NCI-H146 (cell line): ENCODE measurements at places on chromosomes 7 and 10.

DNA sequence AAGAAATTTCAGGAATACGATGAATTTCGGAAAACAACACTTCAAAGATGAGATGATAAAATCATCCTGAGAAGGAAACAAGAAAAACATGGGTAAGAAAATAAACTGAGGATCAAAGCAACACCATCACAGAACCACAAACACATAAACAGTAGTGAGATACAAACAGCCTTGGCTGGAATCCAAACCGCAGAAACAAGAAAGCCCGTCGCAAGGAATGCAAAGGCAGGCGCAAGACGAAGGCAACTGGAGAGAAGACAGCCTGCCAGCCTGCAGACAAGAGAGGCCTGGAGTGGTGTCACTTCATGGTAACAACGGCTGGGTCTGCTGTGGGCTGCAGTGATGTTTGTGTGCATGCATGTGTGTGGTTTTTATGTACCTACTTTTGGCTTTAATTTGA lies 61.8 kb upstream of the DRGX start:
- DNase-seq: no peak

- DNase-seq: no peak
These were observed 12.7 kb upstream of the PALD1 start for GRCh38 chr10:70465832-70466231.

GRCh38 chr7:53600296-53600695 lies 564.9 kb downstream of the POM121L12 start:
- DNase-seq: no peak

DNA sequence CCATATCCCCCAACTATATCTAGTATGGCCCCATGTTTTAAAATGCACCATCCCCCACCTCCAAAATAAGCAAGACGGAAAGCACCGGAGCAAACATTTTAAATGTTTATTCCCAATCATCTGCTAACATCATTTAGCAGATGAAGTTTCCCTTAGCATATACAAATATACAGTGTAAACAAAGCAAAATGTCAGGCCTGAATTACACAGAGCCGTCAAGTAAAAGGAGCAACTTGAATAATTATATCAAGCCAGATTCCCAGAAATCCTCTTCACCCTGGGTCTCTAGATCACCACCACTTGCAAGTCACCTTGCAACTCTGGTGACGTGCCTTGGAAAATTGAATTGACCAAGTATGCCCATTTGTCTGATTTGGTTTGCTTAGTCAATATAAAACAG lies 91.6 kb upstream of the COL1A2 start:
- no peak for DNase-seq

DNA sequence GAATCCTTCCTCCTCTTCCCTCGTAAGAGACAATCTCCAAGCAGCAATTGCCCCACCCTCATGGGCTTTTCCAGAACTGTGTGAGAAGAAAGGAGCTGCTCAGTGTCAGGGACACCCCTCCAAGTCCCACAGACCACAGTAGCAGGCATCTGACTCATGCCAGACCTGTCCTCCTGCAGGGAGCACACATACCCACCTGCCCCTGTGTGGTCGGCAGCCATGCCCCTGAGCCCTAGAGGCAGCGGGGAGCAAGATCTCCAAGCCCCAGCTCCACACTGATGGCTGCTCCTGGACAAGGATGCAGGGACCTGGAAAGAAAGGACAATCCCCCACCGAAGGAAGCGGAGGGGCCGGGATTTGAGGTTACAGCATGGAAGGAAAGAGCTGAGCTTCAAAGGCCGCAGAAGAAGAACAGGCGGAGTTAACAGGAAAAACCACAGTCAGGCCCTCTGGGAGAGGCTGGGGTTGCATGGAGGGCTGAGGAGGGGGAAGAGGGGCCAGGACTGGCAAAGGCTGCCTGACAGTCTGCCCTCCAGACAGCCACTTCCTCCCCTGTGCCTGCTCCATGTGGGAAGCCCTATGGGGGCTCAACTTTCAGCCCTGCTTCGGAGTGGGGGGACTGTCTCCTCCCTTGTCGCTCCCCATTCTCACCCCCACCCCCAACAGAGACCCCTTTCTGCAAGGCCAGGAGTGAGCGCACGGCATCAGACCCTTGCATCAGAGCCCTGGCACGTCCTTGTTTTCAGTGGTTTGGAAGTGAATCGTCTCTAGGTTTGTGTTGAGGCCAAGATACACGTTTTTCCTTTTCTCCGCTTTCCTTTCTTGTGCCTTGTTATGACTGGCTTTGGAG lies 46.8 kb downstream of the ASB13 start:
- no peak for DNase-seq

DNA sequence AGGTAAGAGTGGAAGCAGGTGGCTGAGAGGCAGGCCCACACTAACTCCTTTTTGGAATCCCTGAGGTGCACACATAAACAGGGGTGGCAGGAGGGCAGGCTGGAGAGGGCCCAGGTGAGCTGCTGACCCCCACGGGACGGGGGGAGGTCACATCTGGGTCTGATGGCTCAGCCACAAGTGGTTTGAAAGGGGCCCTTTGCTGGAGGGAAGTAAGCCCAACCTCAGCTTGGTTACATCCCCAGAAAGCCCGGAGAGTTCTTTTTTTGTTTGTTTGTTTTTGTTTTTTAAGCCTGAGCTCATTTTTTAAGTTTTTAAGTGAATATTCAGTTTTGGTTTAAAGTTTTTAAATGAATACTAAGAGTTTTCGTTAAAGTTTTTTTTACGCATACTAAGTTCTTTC lies 72.8 kb upstream of the CUX1 start:
- no peak for DNase-seq

- DNase-seq: no peak
These were observed 101.6 kb downstream of the OTUD1 start for GRCh38 chr10:23540401-23541030.

DNA sequence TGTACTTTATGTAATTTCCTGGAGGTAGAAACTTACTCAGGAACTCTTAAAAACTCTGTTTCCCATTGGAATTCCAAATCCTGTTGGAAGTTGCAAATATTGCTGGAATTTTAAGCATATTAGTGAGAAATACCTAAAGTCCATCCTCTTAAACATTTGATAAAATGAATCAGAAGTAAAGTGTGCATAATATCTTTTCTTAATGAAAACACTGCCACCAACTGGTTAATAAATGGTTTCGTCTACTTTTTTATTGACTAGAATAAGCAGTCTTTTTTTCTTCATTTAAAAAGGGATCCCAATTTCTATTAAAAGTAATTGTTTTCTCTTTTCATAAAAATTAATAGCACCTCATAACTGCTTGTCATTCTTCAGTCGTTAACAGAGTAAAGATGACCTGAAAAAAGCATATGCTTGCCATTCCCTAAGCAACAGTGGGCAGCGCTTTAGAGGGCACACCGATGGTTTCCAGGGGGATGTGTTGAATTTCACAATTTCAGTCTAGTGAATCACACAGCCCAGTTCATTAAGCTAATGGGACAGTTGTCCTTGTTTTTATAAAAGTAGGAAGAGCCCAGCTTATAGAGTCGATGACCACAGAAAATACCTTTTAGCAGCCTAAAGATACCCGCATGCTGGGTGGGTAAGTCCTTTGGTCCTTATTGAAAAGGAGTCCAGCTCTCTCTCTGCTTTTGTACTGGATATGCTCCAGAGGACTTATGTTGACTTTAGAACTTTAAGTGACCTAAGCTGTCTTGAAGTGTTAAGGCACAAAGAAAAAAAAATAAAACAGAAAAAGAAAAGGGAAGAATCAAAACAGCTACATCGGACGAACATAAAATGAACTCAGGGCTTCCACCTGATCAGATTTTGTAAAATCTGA lies 28.5 kb downstream of the NPS start:
- no peak for DNase-seq

GRCh38 chr10:117619707-117620405 lies 77.3 kb downstream of the EMX2 start:
- DNase-seq: no peak

GRCh38 chr7:16460789-16461493 lies 4.6 kb downstream of the SOSTDC1 start:
- no peak for DNase-seq

DNA sequence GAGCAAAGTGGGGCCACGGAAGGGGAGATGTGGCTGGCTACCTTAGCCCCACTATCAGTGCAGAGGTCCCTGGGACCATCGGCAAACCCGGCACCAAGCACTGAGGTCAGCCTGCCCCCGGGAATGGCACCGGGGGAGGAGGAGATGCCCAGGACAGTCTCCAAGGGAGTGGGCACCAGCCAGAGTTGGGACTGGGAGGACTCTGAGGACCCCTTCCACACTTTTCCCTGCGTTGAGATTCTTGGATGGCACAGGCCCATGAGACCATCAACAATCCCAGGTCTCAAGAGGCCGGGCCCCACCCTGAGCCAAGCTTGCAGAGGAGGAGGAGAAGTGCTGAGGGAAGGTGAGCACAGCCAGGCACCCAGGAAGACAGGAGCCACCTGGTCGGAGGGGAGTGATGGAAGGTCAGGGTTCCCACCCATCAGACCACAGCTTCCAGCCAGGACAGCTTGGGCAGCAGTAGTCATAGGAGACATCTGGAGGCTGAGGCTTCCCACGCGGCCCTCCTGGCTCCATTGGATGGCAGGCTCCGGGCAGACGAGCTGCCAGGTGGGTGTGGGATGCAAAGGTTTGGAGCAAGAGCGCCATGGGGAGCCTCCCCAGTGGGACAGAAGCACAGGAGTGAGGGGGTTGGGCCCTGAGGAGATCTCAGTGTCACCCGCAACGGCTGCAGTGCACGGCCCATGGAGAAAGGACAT lies 2.6 kb upstream of the OPN4 start:
- no peak for DNase-seq

GRCh38 chr7:158060216-158060615 lies 527.4 kb downstream of the PTPRN2 start:
- no peak for DNase-seq

GRCh38 chr7:10655031-10655430 lies 318.6 kb upstream of the PHF14 start:
- DNase-seq: no peak

DNA sequence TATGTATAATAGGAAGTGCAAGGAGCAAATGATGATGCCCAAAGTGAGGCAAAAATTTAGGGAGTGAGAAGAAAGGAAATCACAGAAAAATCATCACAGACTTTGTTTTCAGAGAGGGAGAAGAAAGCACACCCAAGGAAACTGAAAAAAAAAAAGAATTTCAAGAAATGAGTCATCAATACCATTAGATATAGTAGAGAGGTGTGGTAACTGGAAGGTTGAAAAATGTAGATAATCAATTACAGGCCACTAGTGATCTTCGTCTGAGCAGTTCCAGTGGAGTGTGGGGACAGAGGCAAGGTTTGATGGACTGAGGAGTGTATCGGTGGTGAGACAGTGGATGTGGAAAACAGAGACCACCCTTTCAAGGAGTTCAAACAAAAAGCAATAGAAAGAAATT lies 31.7 kb downstream of the ASB4 start:
- no peak for DNase-seq

DNA sequence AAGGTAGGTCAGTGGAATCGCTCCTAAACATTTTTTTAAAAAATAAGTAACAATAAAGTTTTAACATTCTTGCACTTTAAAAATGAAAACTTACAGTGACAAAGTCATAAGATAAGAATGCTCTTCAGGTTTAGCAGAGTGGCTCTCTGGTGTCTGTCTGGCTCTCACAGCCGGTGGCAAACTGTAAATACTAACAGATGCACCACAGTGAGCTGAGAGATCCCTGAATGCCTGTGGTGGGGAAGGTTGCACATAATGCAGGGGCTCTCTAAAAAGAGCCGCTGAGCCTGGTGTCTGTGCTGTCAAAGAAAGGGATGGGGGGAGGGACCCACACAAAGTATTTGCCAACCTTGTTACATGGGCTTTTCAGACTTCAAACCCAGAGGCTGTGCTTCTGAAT lies 498.3 kb downstream of the CCSER2 start:
- no peak for DNase-seq

- DNase-seq: no peak
These were observed 16.2 kb downstream of the KIFBP start for GRCh38 chr10:69004821-69005220.

- DNase-seq: no peak
These were observed 46.1 kb upstream of the PPP2R2D start for GRCh38 chr10:131854579-131855335.

GRCh38 chr7:2508327-2509215 lies 11.0 kb upstream of the LFNG start:
- no peak for DNase-seq

DNA sequence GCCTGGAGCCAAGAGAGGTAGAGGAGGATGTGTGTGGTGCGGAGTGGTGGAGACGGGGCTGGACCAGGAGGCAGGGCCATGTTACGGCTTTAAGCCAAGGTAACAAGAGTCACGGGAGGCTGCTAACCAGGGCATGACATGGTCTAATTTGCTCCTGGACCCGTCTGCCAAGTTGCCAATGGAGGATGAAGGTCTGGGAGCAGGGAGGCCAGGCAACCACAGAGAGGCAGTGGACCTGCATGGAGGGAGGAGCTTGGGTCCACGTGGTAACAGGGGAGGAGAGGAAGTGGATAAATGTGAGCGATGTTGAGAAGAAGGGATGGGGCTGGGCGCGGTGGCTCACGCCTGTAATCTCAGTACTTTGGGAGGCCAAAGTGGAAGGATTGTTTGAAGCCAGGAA lies 31.0 kb downstream of the SRRM3 start:
- DNase-seq: no peak

DNA sequence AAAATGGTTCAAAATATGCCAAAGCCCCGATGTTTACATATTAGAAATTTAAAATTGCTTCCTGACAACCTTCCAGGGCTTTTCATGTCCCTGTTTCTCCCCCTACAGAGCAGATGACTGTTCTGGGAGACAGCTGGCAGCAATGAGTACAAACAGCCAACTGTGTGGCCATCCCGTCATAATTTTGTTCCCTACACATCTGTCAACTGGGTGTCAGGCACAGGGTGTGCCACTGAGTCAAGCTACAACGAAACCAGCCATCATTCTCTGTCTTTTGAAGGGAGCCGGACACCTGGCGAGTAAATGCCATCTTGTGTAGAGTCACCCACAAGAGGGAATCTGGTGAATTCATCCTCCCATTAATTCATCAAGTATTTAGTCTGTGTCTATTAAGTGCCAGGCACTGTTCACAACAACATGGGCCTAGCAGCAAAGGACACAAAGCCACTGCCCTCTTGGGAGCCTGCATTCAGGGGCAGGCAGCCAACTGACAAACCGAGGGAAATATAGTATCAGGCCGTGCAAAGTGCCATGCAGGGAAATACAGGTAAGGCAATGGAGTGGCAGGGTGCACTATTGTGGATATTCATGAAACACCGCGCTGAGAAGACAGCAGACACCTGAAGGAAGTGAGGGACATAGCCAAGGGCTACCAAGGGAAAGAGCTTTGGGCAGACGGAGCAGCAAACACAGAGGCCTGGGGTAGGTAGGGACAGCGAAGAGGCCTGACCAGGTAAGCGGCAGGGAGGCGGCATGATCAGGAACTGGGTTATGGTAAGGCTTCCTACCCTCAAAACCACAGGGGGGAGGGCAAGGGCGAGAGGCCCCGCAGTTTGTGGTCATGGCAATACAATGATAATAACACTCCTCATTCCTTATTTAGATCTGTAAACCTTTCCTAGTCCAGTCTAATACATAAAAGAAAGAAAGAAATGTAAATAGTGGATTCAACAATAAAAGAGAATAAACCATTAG lies 213.6 kb downstream of the FAM107B start:
- peak; percentile 26 for DNase-seq

- DNase-seq: no peak
These were observed 414.0 kb upstream of the MKI67 start for GRCh38 chr10:128540128-128540762.
